NCI-H345 (cell line): ENCODE measurements at places on chromosomes 5 and 9.

GRCh38 chr9:1910269-1910811, 104.8 kb upstream of the SMARCA2 start:
- DNase-seq: no peak

DNA sequence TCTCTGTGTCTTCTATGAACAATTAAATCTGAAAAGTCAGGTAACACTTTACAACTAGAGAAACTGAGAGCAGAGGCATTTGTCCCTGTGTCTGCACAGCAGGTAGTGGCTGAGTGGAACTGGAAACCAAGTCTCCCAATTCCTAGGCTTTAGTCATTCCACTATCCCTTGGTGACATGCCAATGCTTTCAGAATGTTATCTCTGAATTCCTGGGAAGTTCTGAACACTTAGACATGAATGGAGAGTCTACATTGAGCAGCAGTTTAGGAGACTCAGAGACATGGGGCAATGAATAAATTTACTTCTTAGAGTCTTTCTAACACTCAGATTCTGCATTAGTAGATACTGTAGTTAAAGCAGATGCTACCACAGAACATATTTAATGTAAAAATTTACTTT, 94.8 kb upstream of the APC start:
- no peak for DNase-seq

DNA sequence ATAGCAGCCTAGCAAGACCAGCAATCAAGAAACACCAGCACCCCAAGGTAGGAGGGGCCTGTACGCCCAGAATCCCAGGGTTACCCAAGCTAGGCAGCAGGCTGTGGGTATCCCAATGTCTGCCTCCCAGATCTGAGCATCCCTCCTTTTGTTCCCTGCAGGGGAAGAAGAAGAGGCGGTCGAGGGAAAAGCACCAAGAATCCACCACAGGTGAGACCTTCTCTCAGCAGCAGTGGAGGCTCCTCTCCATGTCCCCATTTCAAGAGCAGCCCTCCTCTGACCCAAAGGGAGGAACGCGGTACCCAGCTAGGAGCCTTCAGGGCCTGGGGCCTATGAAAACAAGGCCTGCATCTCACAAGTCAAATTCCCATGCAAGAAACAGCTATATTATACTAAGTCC, 28.9 kb downstream of the TCF7 start:
- DNase-seq: no peak

DNA sequence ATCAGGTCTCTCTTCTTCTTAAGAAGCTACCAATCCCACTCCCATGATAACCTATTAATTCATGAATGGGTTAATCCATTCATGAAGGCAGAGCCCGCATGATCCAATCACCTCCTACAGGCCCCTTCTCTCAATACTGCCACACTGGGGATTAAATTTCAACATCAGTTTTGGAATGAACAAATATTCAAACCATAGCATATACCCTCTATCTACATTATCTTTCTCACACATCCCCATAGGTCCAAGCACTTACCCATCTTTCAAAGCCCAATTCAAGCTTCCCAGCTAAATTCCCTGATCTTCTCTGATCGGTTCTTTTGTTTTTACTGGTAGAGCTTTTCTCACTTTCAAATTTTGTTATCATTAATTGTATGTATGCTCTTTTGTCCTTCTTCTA, 10.5 kb upstream of the SHOC1 start:
- no peak for DNase-seq

DNA sequence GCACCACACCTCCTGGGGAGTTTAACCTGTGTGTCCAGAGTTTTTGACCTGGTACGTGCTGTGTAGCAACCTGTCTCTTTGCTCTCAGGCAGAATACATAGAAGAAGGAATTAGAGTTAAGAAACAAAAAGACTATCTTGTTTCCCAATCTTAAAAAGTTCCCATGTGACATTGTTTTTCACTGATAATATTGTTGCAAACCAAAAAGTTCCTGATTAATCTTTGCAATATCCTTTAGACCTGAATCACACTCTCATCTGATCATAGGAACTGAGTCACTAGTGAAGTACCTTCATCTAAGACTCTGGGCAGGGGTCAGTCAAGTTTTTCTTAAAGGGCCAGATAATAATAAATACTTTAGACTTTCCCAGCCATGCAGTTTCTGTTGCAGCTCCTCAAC, 35.1 kb downstream of the BASP1 start:
- DNase-seq: no peak

DNA sequence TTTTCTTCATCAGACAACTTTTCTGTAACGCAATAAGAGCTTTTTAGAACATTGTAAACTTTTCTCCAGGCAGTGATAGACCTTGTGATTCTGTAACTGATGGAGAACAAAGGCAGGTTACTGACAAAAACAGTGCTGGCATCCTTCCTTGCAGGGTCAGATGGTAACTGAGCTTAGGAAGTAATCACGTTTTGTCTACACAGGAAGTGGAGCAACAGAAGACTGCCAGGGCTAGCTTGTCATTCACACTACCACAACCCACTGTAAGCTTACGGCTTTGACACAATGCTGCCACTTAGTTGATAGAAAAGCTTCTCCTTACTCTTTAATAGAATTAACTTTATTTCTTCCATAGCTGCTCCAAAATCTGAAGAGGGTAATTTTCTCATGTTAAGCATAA, 46.8 kb downstream of the FBN2 start:
- DNase-seq: no peak

GRCh38 chr9:30075451-30076199, 2308.8 kb upstream of the ACO1 start:
- no peak for DNase-seq

- no peak for DNase-seq
Observed at GRCh38 chr5:86971034-86971571, 296.6 kb upstream of the RASA1 start.

GRCh38 chr9:129289883-129290282, 111.8 kb upstream of the IER5L start:
- DNase-seq: no peak

DNA sequence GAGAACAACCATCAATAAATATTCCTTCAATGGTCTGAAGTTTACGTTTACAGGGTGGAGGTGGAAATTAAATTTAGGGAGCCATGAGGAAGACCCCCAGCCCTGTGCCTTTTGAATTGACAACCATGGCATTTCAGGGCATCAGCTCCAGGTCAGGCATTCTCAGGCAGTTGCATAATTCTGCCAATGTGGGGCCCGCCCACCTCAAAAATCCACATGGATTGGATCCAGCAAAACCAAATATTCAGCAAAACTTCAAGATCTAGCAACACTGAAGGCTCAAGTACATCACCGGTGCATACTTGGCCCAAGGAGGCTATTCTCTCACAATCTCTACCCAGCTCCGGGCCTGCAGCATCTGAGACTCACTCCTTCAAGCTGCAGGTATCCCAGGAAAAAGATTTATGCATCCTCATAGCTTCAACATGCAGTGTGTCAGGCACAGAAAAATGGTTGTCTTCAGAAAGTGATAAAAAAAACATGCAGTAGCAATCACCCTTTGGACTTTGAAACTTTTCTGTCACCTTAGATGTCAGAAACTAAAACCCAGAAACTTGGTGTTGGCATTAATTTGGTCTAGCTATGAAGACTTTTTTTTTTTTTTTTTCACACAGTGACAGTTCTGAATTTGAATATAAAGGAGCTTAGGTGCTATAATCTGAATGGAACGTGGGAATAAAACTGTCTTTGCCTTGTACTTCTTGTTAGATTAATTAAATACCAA, 21.4 kb upstream of the ANXA2R start:
- no peak for DNase-seq

- peak; percentile 47 for DNase-seq
Observed at GRCh38 chr9:136609838-136610311, 52.8 kb upstream of the EGFL7 start.

- no peak for DNase-seq
Observed at GRCh38 chr5:36491856-36492255, 114.5 kb upstream of the SLC1A3 start.

GRCh38 chr9:105278751-105279150, 34.3 kb downstream of the SLC44A1 start:
- no peak for DNase-seq

DNA sequence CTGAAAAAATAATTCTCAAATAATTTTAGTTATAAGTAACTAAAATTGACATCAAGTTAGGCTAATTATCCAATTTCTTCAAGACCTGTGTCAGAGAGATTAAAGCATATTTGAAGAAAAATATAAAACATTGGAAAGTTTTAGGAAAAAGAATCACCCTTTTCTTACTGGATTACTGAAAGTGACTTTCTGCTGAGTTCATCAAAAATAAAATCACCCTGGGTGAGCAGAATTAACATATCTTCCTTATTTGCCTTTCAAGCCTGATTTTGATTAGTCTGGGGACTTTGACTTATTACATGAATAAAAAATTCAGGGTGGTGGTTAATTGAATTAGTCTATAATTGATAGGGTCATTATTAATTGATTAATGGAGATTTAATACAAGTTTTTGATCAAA, 252.3 kb upstream of the HAPLN1 start:
- DNase-seq: no peak

DNA sequence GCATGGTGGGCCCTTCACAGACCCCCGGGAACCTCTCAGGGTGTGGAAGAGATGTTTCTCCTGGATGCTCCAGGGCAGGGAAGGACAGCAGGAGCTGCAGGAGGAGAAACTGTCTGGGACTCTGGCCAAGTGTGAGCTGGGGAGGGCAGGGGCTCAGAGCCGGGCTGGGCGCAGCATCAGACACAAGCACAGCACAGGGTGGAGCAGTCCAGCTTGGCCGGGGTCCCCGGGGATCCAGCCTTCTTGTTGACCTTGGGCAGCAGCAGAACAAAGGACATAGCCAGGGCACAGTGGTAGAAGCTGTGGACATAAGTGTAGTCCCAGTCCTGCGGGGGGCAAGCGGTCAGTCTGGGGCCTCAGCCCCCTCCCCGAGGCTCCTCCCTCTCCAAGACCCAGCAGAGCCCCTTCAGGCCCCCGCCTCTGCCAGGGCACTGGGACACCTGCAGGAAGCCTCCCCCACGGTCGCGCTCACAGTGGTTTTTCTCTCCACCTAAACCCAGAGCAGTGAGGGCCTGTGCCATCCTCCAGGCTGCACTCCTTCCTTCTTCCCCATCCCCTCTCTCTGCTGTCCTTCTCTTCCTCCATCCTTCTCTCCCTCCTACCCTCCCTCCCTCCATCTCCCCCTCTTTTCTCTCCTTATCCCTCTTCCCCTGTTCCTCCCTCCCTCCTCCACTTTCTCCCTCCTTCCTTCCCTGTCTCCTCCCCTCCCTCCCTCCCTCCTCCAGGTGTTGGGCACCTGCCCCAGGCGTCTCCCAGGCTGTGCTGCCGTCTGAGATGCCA, 10.1 kb downstream of the MYMK start:
- DNase-seq: peak; percentile 65

GRCh38 chr5:65364907-65365306, 116.8 kb downstream of the ADAMTS6 start:
- DNase-seq: peak; percentile 50

DNA sequence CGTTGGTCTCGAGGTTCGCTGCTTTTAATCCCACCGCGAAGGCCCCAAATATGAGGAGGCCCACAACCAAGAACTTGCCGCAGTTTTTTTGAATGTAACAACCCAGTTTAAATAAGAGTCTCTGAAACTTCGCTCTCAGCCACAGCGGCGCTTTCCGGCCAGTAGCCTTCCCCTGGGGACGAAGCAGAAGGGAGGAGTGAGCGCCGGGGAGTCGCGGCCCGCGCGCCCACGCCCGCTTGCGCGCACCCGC, 10.4 kb downstream of the PTCH1 start:
- DNase-seq: peak; percentile 40

DNA sequence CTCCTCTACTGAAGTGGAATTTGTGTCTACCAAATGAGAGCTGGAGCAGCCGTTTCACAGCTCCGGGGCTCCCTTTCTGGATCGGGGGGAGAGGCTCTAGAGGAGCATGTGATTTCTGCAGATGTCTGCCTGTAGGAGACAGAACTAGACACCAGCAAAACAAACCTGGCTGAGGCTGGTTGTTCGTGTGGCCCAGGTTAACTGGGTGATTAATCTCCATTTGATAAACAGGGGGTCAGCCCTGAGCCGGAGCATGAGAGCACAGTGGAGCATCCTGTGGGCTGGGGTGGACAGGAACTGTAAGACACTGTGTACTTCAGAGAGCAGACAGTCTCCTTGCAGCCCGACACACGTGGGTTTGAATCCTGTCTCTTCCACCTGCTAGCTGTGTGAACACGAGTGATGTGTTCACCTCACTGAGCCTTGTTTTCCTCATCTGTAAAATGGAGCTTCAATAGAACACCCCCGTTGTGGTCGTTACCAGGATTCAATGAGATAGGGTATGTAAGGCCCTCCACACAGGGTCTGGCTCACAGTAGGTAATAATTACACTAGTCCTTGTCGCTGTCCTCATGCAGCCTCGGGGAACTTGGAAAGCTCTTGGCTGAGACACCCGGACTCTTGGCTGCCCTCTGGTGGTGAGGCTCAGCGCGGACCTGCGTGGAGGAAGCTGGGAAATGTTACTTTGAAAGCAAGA, 12.9 kb downstream of the CXCL14 start:
- DNase-seq: peak; percentile 46

- no peak for DNase-seq
Observed at GRCh38 chr5:22242532-22242931, 610.6 kb downstream of the CDH12 start.

GRCh38 chr5:1513326-1514026, 10.3 kb downstream of the LPCAT1 start:
- DNase-seq: no peak

DNA sequence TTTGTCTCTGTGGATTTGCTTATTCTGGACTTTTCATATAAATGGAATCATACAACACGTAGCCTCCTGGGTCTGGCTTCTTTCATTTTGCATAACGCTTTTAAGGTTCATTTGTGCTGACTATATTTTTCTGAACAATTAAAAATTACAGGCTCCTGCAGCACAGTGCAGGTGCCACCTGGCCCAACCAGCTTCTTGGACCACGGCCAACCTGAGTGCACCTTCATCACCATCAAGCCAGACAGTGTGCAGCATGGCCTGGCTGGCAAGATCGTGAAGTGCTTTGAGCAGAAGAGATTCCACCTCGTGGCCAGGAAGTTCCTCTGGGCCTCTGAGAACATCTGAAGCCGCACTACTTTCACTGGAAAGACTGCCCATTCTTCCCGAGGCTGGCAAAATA, 53.5 kb upstream of the COL15A1 start:
- DNase-seq: peak; percentile 51

DNA sequence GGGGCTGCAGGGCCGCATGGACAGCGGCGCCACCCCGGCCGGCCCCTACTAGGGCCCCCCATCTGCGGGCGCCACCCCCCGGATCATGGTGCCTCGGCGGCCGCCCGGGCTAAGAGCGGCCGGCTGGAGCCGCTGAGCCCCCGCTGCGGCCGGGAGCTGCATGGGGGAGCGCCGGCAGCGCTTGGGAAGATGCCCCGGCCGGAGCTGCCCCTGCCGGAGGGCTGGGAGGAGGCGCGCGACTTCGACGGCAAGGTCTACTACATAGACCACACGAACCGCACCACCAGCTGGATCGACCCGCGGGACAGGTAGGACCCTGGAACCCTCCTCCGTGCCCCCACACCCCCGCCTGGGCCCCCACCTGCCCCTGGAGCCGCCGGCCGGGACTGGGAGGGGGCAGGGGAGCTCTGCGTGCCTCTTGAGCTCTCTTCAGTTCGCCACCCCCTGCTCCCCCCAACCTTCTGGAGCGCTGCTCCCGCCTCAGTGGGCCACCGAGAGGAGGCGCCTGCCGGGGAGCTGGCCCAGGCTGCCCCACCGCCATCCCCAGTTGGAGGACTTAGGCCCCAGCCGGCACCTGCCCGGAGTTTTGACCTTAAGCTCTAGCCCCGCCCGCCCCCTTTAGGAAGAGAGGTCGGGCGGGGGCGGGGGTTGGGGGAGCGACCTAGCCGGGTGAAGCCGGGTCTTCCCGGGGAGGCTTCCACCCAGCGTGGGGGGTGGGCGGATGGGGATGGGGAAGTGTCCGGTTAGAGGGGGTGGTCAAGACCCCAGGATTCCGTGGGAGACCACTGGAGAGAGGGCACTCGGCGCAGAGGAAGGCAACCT, 730 bp downstream of the WWC1 start:
- peak; percentile 36 for DNase-seq

- no peak for DNase-seq
Observed at GRCh38 chr5:177548495-177548894, 5.9 kb downstream of the FAM193B start.
